ENCODE measurements at places on chromosomes 2 and 18.

GRCh38 chr18:79634593-79635426, 44.8 kb upstream of the CTDP1 start:
- no peak for DNase-seq

DNA sequence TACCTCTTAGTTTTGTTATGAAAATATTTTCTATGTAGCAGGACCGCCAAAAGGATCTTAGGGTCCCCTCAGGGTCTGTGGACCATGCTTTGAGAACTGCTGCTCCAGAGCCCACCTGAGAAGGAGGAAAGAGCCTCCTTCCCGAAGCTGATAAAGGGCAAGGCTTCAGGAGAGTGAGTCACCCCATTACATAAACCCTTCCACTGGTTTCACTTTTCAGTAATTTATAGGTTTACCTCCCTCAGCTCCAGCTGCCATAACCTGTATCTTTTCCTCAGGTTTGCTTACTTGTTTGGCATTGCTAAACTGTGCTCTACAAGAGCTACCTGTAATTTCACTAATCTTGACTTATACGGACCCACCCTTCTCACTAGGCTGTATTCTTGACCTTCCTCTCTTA, 6.6 kb downstream of the TTLL4 start:
- DNase-seq, result no peak

GRCh38 chr18:8767340-8767739, 62.0 kb downstream of the MTCL1 start:
- no peak for DNase-seq

DNA sequence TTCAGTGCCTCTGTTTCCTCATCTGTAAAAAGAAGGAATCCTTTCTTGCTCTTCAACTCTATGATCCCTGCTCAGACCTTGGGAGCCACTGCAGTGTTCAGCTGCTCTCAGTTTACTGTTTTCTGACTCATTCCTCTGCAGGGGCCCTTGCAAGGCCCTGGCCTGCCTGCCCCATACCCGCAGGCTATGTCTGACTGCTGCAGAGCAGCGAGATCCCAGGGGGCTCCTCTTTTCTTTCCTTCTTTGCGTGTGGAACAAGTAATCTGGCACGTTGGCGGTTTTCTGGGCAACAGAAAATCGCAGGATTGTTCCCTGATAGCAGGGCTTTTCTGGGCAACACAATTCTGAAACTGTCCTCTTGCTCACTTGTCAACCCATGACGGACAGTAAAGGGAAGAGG, 376.0 kb downstream of the DCC start:
- DNase-seq, result no peak

DNA sequence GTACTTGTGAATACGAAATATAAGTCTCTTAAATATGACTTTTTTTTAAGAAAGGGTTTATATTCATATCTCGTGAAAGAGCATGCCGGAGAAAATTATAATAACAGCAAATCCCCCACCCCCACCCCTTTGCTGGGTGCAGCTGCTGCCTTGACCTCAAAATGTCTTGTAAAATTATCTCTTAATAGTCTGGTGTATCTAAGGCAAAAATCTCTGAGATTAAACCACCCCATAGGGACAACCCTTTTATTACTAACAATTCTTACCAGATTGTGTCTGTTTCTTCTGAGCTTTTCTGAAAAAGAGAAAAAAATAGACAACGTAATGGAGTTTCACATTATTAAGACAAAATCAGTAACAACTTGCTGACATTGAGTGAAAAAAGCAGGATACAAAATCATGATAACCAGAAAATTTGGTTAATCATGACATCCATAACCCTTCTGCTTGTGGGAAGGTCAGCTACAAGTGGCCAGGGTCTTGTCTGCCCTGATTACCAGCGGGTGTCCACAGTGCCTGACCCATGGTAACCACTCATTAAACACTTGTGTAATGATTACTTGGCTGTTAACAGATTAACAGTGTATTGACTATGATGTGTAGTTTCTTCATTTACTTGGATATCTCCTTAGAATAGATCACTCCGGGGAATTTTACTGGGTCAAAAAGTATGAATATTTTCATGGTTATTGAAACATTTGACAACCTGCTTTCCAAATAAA, 1.5 kb downstream of the STRADB start:
- no peak for DNase-seq

DNA sequence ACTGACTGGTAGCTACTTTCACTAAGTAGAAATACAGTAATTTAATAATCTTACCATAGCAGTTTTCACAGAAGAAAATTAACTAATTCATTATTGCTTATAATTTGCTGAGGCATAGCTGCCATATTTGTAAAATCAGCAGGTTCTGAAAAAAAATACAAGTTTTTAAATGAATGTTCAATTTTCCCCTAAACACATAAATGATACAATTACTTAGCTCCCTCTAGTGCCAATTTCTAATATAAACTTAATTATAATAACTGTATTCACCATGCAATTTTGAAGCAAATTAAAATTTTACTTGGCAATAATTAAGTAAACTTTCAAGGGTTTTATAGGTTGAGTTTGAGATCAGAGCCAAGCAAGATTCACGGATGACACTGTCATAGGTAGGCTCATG, 1321.6 kb upstream of the ACVR2A start:
- no peak for DNase-seq

GRCh38 chr18:78448106-78448505, 531.5 kb upstream of the SALL3 start:
- DNase-seq, result no peak

- no peak for DNase-seq
Observed at GRCh38 chr2:20447437-20448245, 767 bp downstream of the RHOB start.

DNA sequence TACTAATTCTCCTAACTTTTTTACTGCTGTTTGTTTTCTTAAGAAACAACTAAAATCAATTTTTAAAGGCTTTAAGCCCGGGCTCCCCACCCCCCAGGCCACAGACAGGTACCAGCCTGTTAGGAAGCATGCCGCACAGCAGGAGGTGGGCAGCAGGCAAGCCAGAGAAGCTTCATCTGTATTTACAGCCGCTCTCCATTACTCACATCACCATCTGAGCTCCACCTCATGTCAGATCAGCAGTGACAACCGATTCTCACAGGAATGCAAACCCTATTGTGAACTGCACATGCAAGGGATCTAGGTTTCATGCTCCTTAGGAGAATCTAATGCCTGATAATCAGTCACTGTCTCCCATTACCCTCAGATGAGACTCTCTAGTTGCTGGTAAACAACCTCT, 517.0 kb downstream of the NRXN1 start:
- DNase-seq, result no peak

GRCh38 chr2:109422071-109422757, 191.6 kb downstream of the SEPTIN10 start:
- DNase-seq, result no peak

GRCh38 chr18:55106906-55107305, 147.6 kb upstream of the CCDC68 start:
- no peak for DNase-seq

DNA sequence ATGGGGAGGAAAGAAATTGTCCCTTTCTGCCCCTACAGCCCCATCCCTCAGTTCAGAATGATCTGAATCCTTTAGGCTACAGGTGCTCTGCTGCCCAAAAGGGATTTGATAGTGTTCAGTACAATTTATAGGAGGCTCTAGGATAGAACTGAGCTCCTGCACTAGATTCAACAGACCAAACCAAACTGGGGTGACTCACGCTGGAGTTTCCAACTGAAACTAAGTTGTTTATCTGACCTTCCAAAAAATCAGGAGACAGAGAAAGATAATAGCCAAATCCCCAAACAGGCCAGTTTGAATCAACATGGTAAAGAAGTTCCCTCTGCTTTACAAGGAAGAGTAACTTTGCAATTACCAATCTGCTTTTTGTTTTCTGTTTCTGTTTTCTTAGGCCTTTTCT, 72.7 kb upstream of the MBOAT2 start:
- DNase-seq, result no peak

DNA sequence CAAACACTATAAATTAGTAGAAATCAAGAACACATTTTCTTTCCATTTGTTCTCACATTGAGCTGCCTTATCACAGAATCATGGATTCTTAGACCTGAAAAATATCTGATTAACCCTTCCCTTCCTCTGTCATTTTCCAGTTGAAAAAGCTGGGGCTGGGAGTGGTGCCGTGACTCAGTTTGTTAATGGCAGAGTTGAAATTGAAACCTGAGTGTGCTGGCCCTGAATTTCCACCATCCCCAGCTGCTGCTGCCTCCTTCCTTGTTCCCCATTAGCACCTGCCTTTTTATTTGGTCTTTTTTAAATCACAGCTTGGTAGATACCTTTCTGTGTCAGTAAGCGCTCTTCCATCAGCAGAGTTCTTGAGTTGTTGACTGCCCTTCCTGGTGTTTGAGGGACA, 10.6 kb downstream of the FARP2 start:
- DNase-seq, result no peak

GRCh38 chr2:186422226-186422625, 63.8 kb upstream of the ZC3H15 start:
- no peak for DNase-seq

DNA sequence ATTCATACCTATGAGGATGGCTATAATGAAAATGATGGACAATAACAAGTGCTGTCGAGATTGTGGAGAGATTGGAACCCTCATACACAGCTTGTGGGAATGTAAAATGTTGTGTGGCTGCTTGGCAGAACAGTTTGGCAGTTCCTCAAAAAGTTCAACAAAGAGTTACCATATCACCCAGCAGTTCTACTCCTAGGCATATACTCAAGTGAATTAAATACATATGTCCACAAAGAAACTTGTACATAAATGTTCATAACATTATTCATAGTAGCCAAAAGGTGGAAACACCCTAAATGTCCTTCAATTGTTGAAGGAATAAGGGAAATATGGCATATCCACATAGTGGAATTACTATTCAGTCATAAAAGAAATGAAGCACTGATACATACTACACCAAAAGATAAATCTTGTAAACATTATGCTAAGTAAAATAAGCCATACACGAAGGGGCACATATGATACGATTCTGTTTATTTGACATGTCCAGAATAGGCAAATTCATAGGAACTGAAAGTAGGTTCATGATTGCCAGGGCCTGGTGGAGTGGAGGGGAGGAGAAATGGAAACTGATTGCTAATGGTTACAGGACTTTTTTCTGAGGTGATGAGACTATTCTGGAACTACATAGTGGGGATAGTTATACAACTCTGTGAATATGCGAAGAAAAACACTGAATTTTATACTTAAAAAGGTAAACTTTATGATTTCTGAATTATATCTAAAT, 92.1 kb downstream of the ADAM23 start:
- DNase-seq, result no peak

DNA sequence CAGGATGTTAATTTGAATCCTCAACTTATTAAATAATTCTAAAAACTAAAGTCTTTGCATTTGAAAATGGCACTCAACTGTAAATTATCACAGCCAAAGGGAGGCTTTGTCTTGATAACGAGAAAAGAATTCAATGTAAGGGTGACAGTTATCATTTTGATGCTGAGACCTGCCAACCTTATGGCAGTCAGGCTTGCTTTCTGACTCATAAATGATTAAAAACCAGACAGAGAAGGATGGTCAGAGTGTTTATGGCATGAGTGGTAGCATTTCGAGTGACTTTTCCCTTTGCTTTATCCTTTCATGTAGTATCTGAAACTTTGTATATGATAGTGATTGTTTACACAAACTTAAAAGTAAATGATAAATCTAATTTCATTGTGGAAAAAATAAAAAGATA, 53.9 kb upstream of the EPC2 start:
- no peak for DNase-seq

DNA sequence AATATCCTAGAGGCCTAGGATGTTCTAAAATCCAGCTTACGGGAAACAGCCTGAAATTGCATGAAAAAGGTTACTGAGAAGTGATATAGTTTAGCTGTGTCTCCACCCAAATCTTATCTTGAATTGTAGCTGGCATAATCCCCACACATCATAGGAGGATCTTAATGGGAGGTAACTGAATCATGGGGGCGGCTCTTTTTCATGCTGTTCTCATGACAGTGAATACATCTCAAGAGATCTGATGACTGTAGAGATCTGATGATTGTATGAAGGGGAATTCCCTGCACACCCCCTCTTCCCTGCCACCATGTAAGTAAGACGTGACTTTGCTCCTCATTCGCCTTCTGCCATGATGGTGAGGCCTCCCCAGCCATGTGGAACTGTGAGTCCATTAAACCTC, 385.6 kb upstream of the ID2 start:
- no peak for DNase-seq

DNA sequence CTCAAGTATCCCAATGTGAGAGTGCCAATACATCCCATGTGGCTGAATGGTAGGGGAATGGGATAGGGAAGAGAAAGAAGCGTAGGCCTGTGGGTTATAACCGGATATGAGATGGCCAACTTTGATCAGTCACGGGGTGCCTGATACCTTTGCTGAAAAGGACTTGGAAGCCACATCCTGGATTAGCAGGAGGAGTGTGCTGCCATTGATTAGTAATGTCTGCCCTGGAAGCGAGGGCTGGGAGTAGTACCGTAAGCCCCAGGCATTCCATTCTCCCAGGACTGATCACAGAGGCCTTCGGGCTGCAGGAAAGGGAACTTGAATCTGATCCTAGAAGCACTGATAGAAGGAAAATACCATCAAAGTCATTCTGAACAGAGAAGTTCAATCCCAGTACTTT, 218.5 kb downstream of the TFCP2L1 start:
- no peak for DNase-seq

GRCh38 chr18:10060841-10061240, 147.0 kb downstream of the VAPA start:
- no peak for DNase-seq

DNA sequence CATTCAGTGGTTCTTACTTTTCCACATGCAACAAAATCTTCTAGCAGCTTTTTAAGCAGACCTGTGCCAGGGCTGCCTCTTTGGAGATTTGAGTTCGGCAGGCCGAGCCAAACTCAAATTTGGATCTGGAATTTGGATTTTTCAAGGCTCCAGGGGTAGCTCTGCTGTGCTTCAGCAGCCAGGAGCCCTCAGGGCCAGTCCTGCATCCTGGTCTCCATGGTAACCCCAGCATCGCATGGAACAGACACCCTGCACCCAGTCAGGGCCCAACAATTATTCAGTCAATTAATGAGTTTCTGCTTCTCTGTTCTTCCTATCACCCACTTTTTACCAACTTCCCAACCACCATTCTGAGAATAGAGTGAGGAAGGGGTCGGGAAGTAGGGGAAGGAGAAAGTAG, 30.0 kb downstream of the EN1 start:
- DNase-seq, result no peak

GRCh38 chr2:173520918-173521317, 166.2 kb downstream of the CDCA7 start:
- no peak for DNase-seq

DNA sequence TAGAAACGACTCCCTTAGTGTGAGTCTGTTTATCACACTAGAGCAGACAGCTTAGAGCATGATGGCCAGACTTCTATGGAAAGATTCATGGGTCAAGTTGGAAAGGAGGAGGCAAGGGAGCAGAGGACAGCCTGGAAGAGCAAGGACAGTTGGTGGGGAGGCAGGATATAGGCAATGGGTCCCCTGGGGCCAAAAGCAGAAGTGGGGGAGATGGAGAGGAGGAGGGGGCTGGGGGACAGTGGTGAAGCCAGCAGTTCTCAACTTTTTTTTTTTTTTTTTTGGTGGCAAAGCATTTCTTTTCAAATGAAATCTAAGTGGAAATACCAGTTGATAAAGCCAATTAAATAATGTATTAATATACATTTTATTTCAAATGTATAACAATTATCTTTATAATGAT, 197.9 kb downstream of the HRH4 start:
- no peak for DNase-seq

Measured in GM19239 (cell line).